Endothelial cell (in vitro differentiated cells): ENCODE measurements at places on chromosomes 4 and X.

DNA sequence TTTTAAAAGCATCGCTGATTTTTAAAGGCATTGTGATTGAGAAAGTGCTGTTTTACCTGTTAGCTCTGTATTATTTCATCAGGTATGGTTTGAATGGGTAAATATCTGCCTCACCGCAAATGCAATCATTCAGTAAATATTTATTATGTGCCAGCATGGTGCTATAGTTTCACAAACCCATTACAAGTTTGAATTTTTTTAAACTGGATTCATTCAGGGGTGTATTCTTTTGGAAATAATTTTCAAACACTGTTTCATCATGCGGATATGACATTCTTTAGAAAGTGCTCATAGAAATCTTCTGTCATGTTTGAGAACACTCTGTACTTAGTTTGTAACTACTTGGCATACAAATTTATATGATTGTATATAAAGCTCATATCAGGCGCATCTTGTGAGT is 37.2 kb downstream of the LIMCH1 start:
- DNase-seq: no peak

GRCh38 chr4:157980158-157980557 is 192.7 kb downstream of the GASK1B start:
- DNase-seq: no peak

GRCh38 chrX:138946926-138947325 is 235.4 kb upstream of the FGF13 start:
- no peak for DNase-seq

GRCh38 chr4:69717778-69718177 is 42.6 kb downstream of the SULT1B1 start:
- no peak for DNase-seq

- no peak for DNase-seq
Measured at GRCh38 chr4:66059136-66059535, 388.8 kb upstream of the EPHA5 start.

DNA sequence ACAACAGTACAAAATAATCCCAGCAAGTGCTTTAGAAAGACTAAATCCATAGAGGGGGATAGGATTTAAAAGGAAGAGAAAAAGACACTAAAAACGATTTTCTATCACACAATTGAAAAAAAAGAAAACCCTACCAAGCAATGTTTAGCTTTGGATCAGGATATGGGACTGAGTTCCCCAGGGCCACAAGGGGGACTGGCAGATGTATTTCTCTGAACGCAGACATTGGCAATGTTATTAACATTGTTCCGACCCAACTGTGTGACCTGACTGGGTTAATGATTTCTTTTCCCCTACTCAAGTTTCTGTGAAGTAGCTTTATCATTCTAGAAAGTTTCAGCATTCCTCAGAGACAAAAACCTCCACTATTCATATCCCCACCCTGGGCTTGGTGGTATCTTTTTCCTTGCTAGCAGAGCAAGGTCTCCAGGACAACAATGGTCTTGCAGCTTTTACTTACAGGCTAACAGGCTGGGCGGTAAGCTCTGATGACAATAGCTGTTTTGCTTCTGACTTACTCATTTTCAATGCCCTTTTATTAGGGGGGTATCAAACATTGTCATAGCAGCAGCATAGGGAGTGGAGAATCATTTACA is 25.8 kb downstream of the SLC7A11 start:
- no peak for DNase-seq
